ENCODE measurements at places on chromosomes 1 and 21. TPM values are rescaled to one million over a fixed set of nuclear protein-coding genes. Genes with fewer than 3 reads are reported as not detected.

GRCh38 chr21:32412162-32413014 lies at the start of gene EVA1C:
TSS of gene EVA1C (plus strand) at chr21:32412706. CDS start at chr21:32412854, 148 bp downstream.
- DNase-seq, result no peak

GRCh38 chr1:154835531-154836324 lies 34.4 kb downstream of the KCNN3 start:
- DNase-seq, result no peak

XCL1 gene
- total RNA-seq, result 0.38 TPM

- no peak for DNase-seq
Measured at GRCh38 chr1:175481126-175482070, 262.0 kb downstream of the TNR start.

DNA sequence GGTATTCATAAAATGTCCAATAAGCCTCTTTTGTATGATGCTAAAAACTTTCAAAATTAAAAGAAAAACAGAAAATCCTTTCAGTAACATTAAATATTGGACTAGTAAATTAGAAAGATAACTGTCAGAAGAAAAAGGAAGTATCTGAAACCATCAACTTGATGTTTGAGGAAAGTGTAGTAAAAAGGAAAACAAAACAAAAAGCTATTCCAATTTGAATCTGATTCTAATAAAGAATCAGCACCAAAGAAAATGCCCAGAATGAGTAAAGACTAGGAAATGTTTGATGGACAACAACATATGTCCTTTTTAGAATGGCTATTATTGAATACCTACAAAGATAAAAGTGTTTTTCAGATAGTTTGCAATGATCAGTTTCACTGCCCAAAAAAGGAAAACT lies 79.9 kb upstream of the RBM34 start:
- no peak for DNase-seq

GRCh38 chr1:161952607-161953172 lies 71.0 kb downstream of the OLFML2B start:
- no peak for DNase-seq

- peak; percentile 75 for DNase-seq
Measured at GRCh38 chr1:181483285-181484195, at the start of gene CACNA1E. TSS of gene CACNA1E (plus strand) at chr1:181483517. CDS start at chr1:181483745, 228 bp downstream.

CRNN gene
- not detected for total RNA-seq

DNA sequence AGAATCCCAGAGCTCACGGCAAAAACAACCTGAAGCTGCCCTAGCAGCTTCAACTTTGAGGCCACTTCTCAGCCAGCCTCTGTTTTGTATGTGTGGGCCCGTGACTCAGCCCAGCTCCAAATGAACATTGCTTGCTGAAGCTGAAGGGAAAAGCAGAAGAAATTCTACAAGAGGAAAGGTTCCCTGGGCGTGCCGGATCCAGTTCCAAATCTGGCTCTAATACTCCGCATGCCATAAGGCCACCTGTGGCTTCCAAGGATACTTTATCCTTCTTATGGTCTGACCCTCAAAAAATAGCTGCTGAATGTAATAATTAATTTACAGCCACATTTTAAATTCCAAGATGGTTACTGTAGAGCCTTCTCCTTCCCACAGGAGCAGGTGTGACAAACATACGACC lies 24.3 kb downstream of the TSPAN2 start:
- DNase-seq, result no peak

IER5 gene
- total RNA-seq, result 29.8 TPM

DNA sequence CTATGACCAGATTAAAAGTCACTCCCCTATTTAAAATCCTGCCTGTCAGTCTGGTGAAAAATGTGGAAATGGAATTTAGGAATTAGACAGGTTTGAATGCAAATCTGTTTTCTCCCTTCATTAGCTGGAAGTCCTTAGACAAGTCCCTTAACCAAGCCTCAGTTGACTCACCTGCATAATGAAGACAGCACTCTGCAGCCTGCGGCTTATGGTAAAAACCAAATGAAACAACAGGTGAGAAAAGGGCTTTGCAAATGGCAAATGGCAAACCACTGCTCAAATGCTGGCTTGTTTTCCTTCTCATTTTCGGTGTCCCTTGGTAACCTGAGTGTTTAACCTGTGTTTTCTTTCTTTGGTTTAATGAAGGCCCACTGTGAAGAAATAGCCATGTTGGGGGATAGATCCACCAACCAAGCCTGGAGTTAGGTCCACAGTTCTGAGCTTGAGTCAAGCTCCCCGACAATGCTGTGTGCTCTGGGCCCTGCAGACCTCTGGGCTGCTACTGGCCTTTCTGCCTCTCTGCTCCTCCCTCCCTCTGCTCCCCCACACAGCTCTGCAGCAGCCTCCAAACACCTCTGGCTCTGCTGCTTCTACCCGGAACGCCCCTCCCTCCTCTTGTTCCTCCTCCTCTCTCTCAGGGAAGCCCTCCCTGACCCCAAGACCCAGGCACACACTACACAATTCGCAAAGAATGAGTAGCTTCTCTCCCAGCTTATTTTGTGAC lies 641.8 kb downstream of the MATN1 start:
- DNase-seq, result no peak

GRCh38 chr1:1241588-1242219 lies 4.8 kb downstream of the C1QTNF12 start:
- no peak for DNase-seq
